ENCODE measurements at places on chromosomes 2 and 18. TPM values are rescaled to one million over a fixed set of nuclear protein-coding genes. Genes with fewer than 3 reads are reported as not detected.

Gene SH3RF3
- total RNA-seq: 8.1 TPM

Gene COLEC12
- 16.8 TPM for total RNA-seq

Gene TMEM17
- total RNA-seq: 1.1 TPM

Gene HRH4
- not detected for total RNA-seq

Gene PSMA8
- not detected for total RNA-seq

Gene FAM237A
- total RNA-seq: not detected

Gene FTCDNL1
- 3.2 TPM for total RNA-seq

Gene L3MBTL4
- 0.09 TPM for total RNA-seq

Gene NPHP1
- 1.9 TPM for total RNA-seq

Gene OTOS
- not detected for total RNA-seq

Gene ERICH2
- not detected for total RNA-seq

Gene SPAG16
- total RNA-seq: 26.4 TPM

Gene EFHD1
- total RNA-seq: 1.1 TPM

Gene DOK6
- 2.8 TPM for total RNA-seq

Gene LDLRAD4
- total RNA-seq: not detected

Gene ERFE
- total RNA-seq: 11.2 TPM

Gene POU3F3
- total RNA-seq: not detected

Gene LHCGR
- not detected for total RNA-seq

Gene POTEE
- total RNA-seq: not detected

Gene AKAIN1
- not detected for total RNA-seq

Gene MAPK4
- total RNA-seq: not detected

Gene ALPG
- total RNA-seq: not detected

Gene COBLL1
- total RNA-seq: 3.7 TPM

Gene GAREM1
- 7.4 TPM for total RNA-seq

Gene SPATA3
- total RNA-seq: not detected

Gene TWSG1
- total RNA-seq: 70.0 TPM

Gene TANC1
- total RNA-seq: 17.3 TPM
